ENCODE measurements at places on chromosomes 11 and 22.

- DNase-seq, result no peak
Observed at GRCh38 chr11:57197762-57198161, 16.0 kb downstream of the LRRC55 start.

DNA sequence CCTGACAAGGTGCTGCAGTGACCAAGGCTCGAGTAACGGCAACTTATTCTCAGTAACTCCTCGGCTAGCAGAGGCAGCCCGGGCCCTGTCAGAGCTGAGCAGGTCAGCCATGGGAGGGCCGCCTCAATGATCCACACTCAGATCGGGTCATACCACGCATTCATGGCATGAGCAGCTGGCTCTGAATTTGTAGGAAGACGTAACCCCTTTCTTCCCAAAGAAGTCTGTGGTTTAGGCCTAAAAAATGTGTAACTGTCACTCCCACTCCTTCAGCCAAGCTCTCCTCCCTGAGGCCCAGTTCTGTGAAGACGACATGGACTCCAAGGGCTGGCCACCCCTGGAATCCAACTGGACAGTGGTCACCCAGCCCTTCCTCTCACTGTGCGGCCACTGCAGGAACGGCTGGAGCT lies 30.0 kb downstream of the PPP2R1B start:
- DNase-seq, result no peak

DNA sequence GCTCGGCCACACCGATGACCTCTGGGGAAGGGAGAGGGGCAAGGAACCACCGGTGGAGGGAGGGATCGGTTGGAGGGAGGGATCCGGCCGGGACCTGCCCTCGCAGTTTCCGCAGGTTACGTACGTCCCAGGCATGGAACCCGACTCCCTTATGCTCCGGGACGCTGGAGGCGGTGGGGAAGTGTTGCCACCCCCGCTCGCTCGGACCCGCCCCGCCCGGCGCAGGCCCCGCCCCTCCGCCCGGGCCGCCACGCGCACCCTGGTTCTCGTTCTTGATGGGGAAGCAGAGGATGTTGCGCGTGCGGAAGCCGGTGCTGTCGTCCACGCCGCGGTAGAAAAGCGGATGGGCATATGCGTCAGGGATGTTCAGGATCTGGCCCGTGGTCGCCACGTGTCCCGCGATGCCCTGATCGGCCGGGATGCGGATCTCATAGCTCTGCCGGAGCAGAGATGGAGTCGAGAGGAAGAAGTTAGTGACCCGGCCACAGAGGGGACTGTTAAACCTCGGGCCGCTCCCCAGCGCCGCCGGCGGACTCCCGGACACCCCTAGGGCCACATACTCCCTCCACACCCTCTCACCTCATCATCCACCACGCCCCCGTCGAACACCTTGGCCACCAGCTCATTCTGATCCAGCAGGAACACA lies 89.8 kb downstream of the PDE2A start:
- no peak for DNase-seq

DNA sequence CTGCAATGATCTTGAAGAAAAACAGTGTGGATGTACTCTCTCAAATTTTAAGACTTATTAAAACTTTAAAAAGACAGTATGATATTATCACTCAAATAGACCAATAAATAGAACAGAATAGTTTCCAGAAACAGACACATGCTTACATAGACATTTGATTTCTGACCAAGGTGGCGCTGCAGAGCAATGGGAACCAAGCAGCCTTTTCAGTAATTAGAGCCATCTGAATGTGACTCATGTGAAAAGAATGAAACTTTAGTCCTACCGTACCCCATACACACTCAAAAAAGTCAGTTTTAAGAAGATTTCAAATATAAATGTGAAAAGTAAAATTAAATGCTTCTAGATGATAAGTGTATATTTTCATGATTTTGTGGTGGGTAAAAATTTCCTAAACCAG lies 74.2 kb upstream of the MS4A8 start:
- DNase-seq, result no peak

DNA sequence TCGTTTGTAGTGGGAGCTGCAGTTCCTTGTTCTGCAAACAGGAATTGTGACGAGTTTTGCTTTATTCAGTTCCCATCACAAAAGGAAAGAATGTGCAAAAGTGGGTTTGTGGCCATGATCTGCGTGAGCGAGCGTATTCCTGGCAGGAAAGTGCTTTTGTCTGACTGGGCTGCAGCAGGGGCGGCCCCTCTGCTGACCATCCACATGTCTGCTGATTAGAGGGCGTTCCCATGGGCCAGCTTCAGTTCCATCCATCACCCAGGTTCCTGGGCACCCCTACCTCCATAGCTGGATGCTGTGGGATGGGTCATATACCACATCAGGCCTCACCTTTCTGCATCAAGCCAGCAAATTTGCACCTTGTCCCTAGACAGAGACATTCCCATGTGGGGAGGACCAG lies 28.9 kb upstream of the GAL start:
- no peak for DNase-seq

GRCh38 chr22:38505541-38506117 lies 482 bp downstream of the DDX17 start:
- no peak for DNase-seq

- DNase-seq, result no peak
Observed at GRCh38 chr11:117479372-117479771, 151.7 kb downstream of the CEP164 start.

GRCh38 chr11:87719326-87720073 lies 455.7 kb downstream of the RAB38 start:
- no peak for DNase-seq

- no peak for DNase-seq
Observed at GRCh38 chr22:16845465-16845864, 20.3 kb upstream of the XKR3 start.

DNA sequence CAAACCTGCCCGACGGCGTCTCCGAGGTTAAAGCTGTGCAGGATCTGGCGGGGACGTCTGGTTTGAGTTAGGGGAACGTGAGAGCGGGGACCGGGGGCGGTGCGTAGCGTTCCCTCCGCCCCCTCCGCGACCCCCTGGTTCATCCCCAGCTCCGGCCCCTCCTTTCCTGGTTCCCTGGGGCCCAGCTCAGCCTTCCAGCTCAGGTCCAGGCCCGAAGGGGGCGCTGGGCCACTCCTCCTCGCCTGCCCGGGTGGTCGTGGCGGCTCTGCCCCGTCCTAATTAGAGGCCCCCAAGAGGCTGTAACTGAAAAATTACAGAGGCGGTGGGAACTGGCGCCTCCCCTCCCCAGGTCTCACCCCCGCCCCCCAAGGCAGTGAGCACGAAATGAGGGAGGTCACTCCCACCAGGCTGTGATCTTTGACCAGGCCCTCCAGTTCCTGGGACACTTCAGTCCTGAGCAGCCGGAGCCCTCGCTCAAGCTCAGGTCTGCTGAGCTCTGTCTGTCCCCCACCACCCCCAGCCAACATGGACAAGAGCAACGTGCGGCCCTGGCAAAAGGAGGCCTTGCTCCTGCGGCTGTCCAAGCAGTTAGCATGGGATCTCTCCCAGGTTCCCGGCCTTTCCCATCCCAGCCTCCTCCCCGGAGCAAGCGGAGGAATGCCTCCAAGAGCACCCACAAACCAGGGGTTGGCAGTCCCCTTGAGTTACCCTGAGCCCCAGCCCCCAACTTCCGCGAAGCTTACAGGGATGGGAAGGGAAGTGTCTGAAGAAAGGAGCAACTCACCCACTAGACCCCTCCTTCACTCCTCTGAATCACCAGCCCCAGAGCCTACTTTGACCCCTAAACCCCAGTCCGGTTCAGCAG lies 3.3 kb downstream of the CD248 start:
- DNase-seq, result no peak

- no peak for DNase-seq
Observed at GRCh38 chr11:86803136-86804045, 3.0 kb downstream of the PRSS23 start.

DNA sequence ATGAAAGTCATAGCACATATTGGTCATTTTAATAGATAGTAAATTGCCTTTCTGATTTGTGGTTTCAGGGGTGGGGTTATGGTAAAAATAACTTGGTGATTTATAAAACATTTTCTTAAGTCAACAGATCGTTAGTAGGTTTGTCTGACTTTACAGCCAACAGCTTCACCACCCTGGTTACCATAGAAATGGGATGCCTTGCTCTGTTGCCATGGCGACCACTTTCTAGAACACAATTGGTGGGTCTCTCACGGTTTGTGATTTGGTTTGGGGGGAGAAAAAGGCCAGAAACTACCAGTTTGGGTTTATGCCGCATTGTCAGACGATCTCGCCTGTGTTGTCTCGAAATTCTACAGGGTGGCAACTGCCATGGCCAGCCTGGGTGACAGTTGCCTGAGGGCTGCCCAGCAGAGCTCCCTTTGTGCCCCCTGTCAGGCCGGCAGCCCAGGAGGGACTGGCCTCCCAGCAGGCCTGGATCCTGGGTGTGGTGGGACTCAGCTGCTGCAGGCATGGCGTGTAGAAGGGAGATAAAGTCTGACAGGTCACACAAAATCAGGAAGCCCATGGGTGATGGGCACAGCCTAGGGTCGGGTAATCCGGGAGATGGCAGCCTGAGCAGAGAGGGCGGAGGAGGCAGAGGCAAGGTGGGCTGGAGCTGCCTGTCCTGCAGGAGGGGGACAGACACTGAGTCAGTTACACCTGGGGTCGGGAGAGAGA lies 30.9 kb downstream of the KCNC1 start:
- no peak for DNase-seq
